ENCODE measurements at places on chromosomes 5 and 9.

DNA sequence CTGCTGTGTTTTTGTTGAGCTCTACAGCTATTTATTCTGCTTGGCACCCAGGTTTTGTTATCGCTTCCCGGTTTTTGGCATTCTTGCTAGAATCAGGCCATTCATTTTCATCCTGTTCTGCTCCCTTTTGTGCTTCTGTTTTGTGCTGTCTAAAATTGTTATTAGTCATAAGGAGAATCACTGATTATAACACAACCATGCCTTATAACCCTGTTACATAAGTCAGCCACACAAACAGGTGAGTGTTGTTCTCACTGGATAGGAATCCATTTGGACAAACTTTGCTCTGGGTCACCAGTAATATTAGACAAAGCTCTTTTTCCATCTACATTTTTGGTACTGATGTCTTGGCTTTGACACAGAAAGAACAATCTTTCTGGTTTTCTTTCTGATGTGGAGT, 622.8 kb downstream of the PSAT1 start:
- DNase-seq: no peak

DNA sequence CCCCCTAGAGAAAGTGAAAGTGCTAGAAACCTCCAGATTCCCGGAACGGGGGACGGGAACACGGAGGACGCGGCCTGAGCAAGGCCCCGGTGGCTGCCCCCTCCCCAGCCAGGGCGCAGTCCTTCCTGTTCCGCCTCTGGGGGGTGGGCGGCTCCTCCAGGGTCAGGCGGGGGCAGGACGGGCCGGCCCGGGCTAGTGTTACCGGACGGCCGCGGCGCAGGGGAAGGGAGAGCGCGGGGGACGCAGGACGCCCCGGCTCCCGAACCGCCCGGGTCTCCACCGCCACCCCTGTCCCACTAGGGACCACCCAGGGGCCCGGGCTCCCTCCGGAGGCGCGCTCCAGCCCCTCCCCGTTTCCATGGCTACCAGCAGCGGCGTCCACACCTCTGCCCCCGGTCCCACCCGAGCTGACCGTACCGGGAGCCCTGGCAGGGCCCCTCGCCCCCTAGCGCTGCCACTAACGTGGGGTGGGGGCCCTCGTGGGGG, 579 bp downstream of the SLC12A7 start:
- no peak for DNase-seq

- no peak for DNase-seq
Observed at GRCh38 chr5:395921-396530, 47.0 kb upstream of the EXOC3 start.

- no peak for DNase-seq
Observed at GRCh38 chr9:121914017-121914595, 179.0 kb downstream of the TTLL11 start.

- DNase-seq: no peak
Observed at GRCh38 chr9:16623989-16624743, 246.3 kb downstream of the BNC2 start.

DNA sequence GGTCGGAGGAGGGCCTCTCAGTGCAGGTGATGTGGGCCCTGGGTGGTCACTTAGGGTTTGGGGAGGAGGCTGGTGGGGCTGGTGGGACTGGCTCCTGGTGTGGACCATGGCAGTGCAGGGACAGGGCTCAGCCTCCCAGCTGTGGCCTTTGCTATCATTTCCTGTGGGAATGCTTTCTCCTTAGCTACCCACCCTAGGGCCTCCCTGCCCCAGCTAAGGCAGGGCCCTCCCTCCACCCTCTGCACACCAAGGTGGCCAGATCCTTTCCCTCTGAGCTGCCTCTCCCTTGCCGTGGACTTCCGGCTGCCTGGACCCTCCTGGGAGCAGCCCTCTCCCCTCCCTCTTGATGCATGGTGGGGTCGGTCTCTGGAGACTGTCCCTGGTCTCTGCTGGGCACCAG, 22.7 kb upstream of the ARSI start:
- DNase-seq: no peak

DNA sequence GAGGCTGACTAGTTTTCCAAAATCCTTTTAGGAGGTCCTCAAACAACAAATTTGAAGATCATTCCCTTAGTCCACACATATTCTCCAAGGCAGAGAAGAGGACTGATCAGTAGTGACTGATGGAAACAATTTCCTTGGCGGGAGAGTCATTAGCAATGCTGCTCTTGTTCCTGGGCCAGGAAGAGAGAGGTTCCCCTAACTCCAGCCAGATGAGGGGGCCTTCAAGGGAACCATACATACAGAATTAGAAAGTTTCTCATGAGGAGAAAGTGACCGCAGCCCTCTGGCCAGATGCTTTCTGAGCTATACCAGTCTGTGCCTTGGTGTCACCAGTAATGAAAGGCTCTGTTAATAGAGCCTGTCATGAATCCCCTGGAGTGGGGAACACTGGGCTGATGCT, 539.4 kb downstream of the BNC2 start:
- DNase-seq: no peak

- no peak for DNase-seq
Observed at GRCh38 chr5:137248527-137248926, 250.6 kb downstream of the SPOCK1 start.

Measured in stimulated activated CD4-positive, alpha-beta T cell treated with anti-CD3 and anti-CD28 coated beads, Interleukin-15, amount 100 ng/mL, for 1 hour (primary cell).